ENCODE measurements at places on chromosomes 3 and 15.
A peak's percentile ranks its signal among the peaks of the same experiment; 100 is the strongest.

DNA sequence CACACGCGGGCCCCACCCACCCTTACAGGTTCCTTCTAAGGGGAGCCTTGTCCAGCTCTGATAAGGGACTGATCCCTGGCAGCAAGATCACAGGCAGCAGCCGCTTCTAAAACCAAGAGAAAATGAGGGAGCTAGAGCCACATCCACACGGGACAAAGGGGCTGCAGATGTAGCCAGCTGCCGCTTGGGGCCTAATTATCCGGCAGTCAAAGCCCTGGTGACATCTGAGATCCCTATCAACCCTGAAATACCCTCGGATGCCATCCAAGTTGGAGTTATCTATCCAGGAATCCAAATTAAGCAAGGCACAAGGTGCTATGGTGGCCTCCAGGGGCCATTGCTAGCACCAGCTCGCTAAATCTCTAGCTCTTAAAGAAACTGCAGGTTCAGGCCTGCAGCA lies 248.3 kb downstream of the VPS13C start:
- DNase-seq: no peak

- DNase-seq: no peak
Measured at GRCh38 chr3:359672-360071, 163.1 kb downstream of the CHL1 start.

DNA sequence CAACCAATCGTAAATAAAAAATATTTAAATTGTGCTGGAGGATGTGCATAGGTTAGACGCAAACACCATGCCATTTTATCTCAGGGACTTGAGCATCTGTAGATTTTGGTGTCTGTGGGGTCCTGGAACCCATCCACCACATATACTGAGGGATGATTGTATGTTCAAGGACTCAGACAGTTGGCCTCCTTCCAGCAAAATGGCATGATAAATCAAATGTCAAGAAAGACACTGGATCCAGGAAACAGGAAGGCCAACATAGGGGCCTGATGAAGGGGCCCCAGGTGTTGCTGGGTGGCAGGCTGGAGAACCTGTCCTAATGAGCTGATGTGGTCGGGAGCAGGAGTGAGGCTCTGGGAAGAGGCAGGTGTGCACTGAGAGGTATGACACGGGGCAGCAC lies 289.5 kb downstream of the GABRG3 start:
- DNase-seq: no peak

DNA sequence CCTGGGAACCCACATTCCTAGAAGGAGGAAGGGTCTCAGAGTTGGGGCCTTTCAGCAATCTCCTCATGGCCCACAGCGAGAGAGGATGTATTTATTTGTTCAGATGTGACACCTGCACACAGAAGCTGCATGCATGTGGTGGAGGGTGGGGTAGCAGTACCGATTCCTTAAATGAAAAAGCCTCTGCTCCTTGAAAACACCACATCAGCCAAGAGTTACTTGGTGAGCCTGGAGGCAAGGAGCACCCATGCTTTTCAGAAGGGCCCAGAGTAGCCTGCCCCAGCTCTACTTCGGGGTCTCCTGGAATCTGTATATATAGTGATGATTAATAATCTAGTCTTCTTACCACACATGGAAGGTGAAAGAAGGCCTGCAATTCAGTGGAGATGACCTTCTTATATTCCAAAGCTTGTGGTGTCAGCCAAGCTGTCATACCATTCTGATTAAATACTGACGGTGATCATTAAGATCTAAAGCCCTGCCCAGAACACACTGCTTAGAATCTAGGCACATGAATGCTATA lies 33.5 kb downstream of the SEMA6D start:
- no peak for DNase-seq

GRCh38 chr3:133693821-133694220 lies 32.1 kb upstream of the TOPBP1 start:
- no peak for DNase-seq

DNA sequence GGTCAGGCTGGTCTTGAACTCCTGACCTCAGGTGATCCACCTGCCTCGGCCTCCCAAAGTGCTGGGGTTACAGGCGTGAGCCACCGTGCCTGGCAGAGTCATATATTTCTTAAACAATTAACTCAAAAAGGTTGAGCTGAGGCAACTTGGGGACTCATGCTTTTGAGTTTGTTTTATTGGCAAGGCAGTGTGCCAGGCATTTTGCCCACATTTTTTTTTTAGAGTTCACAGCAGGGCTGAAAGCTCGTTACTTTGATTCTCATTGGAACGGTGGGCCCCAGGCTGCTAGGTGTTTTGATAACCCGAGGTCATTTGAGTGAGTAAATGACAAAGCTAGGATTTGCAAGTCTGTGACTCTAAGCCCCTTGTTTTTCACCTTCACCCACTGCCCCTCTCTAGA lies 76.2 kb downstream of the CCK start:
- no peak for DNase-seq

DNA sequence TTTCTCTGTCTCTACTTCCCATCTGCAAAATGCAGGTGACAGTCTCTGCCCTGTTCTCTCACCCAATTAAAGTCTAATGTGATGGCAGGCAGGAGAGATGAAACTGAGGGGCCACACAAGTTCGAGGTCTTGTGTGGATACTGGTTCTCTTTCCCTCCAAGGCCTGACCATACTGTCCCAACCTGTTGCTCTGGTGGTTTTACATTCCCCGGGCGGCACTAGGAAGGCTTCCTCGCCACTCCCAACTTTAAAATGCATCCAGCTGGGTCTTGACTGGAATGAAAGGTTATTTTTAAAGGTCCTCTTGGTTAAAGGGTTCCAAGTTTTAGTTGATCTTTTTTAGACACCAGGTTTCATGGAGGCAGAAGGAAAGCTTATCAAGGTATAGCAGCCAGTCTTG lies 37.2 kb downstream of the WHAMM start:
- DNase-seq: no peak

GRCh38 chr3:147651107-147651778 lies 242.1 kb downstream of the ZIC1 start:
- no peak for DNase-seq

GRCh38 chr3:16024548-16024947 lies 149.9 kb upstream of the GALNT15 start:
- no peak for DNase-seq

DNA sequence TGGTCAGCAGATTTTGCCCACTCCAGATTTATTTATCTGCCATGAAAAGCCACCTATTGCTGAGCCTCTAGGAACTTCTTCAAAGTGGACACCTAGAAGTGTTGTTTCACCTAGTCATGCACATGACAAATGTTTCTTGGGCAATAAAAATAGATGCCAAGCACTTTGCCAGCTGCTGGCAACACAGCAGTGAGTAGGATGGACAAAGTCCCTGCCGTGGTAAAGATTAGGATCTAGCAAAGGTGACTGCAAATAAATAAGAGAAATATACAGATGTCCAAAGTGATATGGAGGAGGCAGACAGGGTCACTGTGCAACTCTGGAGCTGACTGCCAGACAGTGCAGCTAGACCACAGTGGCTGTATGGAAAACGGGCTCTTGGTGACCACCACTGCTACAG lies 137.9 kb downstream of the SUCLG2 start:
- DNase-seq: no peak

DNA sequence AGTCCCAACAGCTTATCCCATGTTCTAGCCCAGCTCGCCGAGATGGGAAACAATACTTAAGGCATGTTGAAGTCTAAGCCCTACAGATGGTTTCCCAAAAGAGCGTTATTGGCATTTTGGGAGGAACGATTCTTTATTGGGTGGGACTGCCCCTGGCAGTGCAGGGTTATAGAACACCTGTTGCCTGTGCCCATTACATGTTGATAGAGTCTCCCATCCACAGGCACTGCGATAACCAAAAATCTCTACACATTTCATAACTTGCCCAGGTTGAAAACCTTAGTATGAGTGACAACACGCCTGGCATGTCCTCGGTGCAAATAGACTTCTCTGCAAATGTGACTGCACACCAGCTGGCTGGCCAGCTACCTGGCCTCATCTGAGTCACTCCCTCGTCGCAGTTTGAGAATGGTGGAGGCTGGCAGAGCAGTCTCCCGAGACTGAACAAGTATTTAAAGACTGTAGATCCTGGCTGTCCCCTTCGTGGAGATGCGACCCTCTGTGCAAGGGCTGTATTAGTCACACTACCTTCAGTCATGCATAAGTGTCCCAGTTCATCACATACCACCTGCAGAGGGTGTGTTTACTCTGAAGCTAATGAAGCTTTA lies 18.7 kb downstream of the ZNF80 start:
- DNase-seq: no peak

DNA sequence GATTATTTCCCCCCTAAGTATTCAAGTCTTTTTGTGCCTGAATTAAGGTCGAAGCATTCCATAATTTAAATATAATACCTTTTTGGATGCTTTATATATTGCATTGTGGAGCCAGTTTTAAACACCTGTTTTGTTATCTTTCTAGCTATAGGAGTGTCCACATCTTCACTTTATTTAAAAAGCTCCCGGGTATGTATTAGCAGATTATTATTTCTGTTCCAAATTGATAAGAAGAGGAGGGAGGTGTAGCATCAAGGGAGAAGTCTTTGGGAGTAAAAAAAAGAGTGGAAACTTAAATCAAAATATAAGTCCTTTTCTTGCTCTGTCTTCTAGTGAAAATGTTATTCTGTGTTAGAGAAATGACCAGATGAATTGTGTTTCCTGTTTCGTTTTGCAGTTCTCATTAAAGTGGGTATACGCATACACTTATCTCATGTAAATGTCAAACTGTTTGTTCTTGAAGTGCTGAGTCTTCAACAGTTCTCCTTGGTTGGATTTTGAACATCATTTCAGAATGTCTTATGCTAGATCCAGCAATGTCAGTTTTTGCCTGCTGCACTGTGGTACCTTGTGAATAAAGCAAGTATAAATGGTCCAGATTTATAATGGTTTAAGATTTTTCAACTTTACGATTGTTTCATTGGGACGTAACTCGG lies 105.8 kb downstream of the FNDC3B start:
- DNase-seq: no peak

DNA sequence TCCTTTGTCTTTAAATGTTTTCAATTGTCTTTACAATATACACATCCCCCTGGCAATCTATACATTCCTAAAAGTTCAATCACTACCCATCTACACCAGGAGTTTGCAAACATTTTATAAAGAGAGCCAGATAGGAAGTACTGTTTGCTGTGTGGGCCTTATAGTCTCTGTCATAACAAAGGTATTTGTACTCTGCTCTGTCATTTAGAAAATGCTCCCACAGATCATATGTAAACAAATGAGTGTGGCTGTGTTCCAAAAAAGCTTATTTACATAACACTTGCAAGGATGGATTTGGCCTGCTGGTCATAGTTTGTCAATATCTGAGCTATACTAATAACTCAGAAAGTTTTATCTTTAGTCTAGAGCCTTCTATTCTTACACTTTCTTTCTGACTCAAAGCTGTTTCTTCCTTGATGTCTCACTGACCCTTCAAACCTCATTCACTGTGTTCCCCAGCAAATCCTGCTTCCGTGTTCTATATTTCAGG lies 511.9 kb downstream of the GBE1 start:
- DNase-seq: peak; percentile 92

GRCh38 chr3:194003114-194004057 lies 132.6 kb upstream of the HES1 start:
- peak; percentile 82 for DNase-seq

GRCh38 chr3:56858331-56858730 lies 56.6 kb upstream of the ARHGEF3 start:
- DNase-seq: no peak

- DNase-seq: no peak
Measured at GRCh38 chr3:43093974-43094373, 11.9 kb downstream of the POMGNT2 start.

Data from bronchial epithelial cell (primary cell).